ENCODE measurements at places on chromosomes 12 and 14.

DNA sequence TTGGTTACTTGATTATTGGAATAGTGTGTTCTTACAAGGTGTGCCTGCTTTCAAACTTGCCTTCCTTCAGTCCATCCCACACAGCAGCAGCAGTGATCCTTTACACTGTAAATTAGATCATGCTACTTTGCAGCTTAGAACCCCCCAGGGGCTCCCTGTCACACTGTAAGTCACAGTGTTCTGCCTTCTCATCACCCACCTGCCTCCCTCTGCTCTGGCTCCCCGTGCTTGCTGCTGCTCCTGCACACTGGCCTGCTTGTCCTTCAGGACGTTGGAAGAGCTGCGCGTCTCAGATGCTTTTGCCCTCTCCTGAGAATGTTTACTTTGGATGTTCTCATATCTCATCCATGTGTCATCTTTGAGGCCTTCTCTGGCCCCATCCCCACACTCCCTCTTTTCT, 27.3 kb downstream of the ZC3H14 start:
- DNase-seq, result no peak

DNA sequence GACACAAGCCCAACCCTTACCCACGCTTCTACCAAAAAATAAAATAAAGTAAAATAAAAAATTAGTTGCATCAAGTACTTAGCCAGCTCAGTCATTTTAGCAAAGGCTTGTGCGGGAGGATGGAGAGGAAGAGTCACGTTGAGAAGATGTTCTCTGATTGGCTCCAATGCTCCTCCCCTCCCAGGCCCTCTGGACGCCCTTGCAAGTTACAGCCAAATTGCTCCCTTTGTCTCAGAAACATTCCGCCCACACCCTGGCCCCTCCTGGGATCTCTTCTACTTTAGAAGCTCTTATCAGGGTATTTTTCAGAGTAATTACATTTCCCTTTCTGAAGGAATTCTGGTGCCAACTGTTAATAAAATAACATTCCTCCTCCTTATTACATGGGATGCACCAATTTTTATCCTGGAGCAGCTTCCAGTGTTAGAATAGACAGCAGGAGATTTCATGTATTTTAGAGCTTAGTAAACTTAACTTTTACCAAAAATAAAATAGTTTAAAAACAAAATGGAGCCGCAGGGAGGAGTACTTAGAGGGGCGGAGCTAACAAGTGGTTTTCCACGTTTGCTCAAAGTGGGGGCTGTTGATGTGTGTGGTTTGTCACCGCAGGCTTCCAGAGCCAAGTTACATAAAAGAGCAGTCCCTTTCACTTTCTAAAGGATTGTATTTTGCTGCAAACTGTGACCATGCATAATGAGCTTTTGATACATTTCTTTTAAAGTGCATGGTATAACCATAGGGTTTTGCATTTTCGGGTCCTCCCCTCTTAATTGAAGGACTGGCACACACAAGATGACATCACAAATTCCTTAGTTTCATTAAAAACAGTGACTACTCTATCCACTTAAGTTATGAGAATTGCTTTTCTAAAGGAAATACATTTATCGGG, 71.7 kb upstream of the RAP1B start:
- no peak for DNase-seq

GRCh38 chr14:65318636-65319506, 93.7 kb upstream of the FUT8 start:
- DNase-seq, result no peak

DNA sequence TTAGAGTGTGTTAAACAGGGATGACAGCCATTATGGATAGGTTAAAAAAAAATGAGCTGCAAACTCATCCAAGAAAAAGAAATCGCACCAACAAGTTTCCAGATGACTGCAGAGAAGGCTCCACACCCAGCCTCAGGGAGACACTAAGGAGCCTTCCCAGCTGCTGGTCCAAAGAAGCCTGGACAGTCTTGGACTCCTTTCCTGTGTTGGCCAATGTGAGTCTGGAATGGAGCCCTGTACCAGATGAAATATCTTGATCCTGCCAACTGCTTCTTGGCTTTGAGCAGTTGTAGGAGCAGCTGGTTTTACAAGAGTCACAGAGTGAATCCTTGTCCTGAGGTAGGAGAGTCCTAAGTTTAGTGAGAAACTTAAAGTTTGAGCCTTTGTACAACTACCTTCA, 44.5 kb downstream of the SLC38A1 start:
- DNase-seq, result no peak

- no peak for DNase-seq
These were observed 38.6 kb upstream of the VPS33A start for GRCh38 chr12:122304924-122305323.

DNA sequence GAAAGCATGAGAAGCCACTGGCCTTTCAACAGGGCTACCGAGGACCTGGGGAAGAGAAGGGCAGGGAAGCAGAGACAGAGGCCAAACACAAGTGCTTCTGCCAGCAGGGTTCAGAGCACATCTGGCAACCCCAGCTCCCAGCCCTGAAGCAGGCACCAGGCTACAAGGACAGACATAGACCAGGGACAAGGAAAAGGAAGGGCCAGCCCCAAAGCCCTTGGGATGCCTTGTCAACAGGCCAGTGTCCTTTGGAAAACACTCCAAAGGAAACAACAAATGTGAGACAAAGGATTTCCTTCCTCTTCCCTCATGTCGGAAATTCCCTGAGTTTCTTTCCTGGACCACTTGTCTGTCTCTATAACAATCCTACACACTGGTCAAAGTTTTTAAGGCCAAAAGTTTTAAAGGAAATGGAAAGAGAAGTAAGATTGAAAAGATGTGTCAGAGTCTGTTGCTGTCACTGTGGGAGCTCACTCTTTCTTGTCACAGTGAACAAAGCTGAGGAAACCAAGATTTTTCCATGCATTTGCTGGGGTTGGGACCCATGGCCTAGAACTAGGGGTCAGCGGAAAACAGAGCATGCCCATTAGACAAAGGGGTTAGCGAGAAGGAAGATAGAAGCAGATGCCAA, 59.4 kb downstream of the TTC9 start:
- no peak for DNase-seq

Measured in activated B cell treated with CpG ODN at 0.5 μM for 24 hours (primary cell).